ENCODE measurements at places on chromosomes 11 and 22.

GRCh38 chr11:113201054-113201818 is 113.1 kb upstream of the TTC12 start:
- DNase-seq: peak; percentile 15

- peak; percentile 70 for DNase-seq
Observed at GRCh38 chr11:123580557-123581275, 73.7 kb downstream of the SCN3B start.

DNA sequence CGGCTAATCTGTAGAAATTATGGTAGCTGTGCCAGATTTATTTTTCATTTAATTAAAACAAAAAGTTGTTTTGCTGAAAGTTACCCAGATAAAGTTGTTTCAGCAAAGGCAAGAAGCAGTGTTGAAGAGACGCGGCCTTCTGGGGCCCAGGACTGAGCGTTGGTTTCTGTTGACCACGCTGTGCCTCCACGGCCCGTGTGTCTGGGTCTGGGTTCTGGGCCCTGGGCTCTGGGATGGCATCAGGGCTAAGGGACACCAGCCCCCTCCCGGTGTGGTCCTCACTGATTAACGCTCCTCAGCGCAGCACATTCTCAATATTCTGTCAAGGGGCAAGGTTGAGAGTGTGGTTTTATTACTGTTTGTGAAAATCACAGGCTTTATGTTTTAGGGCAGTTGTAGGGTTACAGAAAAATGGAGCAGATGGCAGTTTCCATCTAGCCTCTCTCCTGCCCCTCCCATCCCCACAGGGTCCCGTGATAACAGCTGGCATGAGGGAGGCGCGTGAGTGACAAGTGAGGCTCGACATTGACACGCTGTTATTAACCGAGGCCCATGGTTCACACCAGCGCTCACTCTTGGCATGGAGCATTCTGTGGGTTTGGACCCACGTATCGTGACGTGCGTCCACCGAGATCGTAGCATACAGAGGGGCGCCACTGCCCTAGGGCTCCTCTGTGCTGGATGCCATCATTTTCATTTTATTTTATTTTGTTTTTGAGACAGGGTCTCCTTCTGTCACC is 1231.4 kb downstream of the BRD1 start:
- no peak for DNase-seq

DNA sequence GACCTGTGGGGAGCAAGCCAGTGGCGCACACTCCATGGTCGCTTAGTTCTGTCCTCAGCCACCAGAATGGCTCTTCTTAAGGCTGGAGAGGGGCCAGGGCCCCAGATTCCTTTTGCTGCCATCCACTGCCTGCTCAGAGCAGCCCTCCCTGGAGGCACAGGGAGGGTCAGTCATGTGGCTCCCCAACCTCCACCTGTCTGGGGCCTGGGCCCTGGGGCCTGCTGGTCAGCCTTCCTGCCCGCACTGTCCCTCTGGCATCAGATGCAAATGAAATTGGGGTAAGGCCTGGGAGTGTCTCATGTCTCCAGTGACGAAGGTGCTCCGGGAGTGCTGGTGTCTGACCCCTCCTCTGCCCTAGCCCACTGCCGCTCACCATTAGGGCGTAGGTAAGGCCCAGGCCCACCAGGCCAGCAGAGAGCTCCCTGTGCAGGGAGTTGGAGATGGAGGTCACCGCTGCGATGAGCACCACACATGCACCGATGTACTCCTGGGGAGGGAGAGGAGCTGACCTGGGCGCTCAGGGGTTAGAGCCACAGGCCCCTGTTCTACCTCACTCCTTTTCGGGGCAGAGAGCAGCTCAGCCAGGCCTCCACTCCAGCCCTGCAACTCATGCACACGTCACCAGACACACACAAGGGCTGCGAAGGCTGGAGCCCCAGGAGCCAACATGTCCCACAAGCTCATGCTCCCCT is 9.0 kb upstream of the KCNJ11 start:
- DNase-seq: no peak

DNA sequence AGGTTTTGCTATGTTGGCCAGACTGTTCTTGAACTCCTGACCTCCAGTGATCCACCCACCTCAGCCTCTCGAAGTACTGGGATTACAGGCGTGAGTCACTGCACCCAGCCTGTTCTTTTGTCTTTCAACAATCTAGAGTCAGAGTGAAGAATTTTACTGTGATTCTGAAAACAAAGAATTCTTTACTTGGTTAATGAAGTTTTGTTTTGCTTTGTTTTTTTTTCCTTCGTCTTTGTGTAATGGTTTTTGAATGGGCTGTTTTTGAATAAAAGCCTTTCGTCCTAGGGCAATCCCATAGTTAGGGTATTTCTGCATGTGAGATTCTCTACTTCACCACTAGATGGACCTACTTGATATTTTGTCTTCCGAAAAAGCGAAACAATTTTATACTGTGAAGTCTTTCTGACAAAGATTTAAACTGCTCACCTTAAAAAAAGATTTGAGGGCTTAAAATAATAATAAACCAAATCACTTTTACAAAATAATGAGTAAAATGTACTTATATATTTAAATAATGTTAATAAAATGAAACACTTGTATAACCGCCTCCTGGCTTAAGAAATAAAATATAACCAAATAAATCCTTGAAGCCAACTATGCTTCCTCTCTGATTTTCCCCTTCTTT is 43.4 kb upstream of the SC5D start:
- DNase-seq: no peak

Measured in NCI-H1930 (cell line).